Ureter (tissue), 1 donor: ENCODE measurements at places on chromosomes 13 and 19.
A peak's percentile ranks its signal among the peaks of the same experiment; 100 is the strongest.

- no peak for DNase-seq
Observed at GRCh38 chr13:51659276-51660127, 75.2 kb downstream of the WDFY2 start.

- DNase-seq, result no peak
Observed at GRCh38 chr19:28864024-28864503, 348.9 kb downstream of the UQCRFS1 start.

DNA sequence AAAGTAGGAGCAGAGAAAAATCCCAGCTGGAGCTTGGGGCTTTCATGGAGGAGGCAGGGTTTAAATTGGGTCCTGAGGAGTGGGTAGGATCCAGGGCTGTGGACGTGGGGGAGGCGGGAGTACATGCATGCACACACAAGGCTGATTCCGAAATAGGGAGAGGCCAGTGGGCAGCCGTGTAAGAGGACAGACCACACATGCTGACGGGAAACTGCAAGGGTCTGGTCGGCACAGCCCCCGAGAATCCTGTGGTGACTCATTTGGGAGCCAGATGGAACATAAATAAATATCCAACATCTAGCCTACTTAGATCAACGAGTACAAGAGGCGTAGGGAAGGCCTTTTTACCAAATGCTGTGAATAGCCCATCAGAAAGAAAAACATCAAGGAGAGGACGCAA, 216.3 kb upstream of the ZNF507 start:
- no peak for DNase-seq

- DNase-seq, result no peak
Observed at GRCh38 chr19:12574036-12574435, 22.8 kb upstream of the ZNF564 start.

DNA sequence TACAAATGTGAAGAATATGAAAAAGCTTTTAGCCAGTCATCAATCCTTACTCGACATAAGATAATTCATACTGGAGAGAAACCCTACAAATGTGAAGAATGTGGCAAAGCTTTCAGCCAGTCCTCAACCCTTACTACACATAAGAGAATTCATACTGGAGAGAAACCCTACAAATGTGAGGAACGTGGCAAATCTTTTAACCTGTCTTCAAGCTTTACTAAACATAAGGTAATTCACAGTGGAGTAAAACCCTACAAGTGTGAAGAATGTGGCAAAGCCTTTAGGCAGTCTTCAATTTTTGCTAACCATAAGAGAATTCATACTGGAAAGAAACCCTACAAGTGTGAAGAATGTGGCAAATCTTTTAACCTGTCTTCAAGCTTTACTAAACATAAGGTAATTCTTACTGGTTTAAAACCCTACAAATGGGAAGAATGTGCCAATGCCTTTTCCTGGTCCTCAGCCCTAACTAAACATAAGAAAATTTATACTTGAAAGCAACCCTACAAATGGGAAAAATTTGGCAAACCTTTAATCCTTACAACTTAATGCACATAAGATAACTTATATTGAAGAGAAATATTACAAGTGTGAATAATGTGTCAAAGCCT, 74.1 kb upstream of the ZNF681 start:
- DNase-seq, result no peak

DNA sequence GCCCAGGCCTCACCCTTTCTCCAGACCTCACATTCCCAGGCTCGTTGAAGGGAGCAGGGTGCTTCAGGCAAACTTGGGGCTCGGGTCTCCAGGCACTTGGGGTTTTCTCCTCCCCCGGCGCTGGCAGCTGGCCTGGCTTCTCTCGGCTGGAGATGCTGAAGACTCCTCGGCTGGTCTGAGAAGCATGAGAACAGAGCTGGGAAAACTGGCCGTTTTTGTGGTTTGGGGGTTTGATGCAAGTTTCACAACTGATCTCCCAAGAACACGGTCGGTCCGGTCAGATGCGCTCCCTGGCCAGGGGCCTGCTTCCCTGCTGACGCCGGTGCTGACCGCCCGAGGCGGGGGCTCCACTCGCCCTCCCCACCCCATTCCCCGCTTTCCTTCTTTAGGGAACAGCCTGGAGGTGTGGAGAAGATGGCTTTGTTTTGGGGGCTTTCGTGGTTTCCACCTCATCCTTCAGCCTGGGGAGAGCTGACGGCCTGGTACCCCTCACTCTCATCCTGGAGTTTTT, 35.3 kb downstream of the CEBPA start:
- DNase-seq, result no peak

GRCh38 chr19:18264137-18264854, 10.0 kb downstream of the IQCN start:
- DNase-seq, result no peak

GRCh38 chr13:100339411-100339940, 249.1 kb downstream of the GGACT start:
- no peak for DNase-seq

DNA sequence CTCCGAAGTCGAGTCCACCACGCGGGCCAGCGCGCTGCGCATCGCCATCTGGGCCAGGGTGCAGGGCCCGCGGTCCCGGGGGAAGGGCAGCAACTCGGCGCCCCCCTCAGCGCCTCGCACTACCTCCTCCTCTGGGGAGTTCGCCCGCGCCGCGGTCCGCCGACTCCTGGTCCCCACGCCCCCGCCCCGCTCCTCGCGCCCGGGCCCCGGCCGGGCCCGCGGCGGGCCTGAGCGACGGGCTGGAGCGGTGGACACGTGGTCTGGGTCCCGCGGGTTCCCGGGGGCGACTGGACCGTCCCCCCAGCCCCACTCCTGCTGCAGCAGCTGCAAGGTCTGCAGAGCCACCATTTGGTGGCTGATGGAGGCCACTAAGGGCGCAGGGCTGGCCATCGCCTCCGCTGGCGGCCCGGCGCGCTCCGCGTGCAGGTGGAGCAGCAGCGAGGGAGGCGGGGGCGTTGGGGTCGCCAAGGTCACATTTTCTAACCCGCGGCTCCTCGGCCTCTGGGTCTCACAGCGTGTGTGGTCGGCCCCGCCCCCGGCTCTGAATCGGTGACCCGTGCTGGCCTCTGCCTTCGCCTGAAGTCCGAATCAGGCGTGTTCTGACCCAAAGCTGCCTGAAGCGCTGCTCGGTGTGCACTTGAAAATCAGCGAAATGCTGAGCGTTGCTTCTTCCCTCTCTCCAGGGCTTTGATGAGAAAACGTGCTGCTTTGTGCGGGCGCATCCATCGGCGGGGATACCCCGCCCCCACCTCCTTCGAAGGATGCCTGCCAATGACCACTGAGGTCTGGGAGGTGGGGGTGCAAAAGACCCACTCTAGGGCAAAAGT, at the start of gene DLEU7:
Gene DLEU7 (minus strand): TSS at position 436 of the 827 bp plus-strand sequence. CDS start 46 bp downstream, at position 390.
- no peak for DNase-seq

GRCh38 chr19:10305139-10305806, 4.3 kb downstream of the ZGLP1 start:
- DNase-seq, result no peak

GRCh38 chr19:10567656-10568055, 1.1 kb downstream of the CDKN2D start:
- no peak for DNase-seq

- DNase-seq, result no peak
Observed at GRCh38 chr13:46347277-46347676, 39.8 kb downstream of the RUBCNL start.

GRCh38 chr19:10086591-10087192, 575 bp downstream of the SHFL start:
- DNase-seq, result no peak

DNA sequence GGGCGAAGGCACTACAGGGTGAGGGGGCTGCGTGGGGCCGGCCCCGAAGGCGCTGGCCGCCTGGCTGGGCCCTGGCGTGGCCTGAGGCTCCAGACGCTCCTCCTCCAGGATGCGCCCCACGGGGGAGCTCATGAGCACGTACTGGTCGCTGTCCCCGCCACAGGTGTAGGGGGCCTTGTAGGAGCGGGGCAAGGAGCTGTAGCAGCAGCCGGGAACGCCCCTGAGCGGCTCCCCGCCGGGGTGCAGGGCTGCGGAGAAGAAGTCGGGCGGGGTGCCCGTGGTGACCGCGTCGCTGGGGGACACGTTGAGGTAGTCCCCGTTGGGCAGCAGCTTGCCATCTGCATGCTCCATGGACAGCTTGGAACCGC, 3.0 kb downstream of the IRS2 start:
- no peak for DNase-seq

DNA sequence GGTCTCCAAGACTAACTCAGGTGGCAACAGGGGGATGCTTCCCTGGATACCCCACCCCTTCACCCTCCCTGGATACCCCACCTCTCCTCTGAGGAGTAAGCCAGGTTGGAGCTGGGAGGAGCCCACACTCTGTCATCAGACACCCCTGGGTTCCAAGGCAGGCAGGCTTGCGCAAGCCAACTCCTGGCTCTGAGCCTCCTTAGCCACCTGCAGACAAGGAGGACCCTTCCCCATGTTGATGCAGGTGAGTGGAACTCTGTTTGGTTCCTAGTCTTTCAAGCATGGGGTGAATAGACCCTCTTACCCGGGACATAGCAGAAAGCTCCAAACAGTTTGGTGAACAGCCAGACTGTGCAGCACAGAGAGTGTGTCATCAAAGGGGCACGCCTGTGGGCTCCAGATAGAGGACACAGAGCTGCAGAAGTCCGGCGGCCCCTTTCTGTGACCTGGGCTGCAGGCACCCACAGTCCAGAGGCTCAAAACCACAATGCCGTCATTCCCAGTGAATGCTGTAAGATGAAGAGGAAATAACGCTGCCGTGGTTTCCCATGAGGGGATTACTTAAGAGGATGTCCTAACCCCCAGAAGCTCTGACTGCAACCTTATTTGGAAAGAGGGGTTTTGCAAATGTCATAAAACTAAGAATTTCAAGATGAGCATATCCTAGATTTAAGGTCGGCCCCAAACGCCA, 12.1 kb upstream of the HAS1 start:
- DNase-seq, result peak; percentile 46

DNA sequence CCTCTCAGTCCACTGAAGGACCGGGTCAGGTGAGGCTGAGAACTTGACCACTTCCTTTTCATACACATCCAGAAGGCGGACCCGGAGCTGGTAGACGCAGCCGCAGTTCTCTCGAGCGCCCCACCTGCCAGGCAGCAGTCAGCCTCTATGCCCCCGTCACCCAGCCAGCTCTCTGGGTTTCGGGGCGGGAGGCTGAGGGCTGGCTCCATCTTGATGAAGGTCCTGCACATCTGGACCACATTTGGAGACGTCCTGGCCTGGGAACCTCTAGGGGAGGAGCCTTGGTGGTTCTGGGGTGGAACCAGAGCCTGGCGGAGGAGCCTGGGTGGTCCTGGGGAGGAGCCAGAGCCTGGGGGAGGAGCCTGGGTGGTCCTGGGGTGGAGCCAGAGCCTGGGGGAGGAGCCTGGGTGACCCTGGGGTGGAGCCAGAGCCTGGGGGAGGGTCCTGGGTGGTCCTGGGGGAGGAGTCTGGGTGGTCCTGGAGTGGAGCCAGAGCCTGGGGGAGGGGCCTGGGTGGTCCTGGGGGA, 14.3 kb downstream of the MRPS12 start:
- DNase-seq, result no peak

DNA sequence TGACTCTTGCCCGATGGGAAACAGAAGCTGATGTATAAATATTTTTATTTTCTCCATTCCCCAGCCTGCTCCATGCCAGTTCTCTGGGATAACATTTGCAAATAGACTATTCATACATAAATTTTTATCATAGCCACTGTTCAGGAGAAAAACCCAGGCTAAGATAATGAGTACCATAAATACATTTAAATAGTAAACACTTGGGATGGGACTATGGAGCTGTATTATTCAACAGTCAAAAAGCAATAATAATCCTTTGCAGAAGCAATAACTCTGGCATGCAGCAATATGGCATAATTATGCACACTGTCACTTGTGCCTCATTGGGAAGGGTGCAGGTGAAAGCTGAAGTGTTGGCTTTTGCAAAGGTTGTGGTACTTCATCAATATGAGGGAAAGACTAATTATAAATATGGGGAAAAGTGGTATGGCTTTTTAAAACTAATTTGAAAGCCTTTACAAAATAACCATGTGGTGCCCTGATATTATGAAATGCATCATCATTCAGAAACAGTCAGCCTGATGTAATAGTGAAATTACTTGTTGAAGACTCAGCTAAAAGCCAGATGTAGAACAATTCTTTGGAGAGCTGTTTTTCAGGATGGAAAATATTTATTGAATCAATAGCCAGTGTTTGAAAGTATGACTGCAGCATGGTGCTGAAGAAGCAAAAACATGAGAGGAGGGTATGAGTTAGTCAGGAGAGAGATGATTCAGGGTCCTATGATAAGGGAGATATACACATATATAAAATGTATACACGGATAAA, 2476.7 kb downstream of the PCDH9 start:
- DNase-seq, result no peak

DNA sequence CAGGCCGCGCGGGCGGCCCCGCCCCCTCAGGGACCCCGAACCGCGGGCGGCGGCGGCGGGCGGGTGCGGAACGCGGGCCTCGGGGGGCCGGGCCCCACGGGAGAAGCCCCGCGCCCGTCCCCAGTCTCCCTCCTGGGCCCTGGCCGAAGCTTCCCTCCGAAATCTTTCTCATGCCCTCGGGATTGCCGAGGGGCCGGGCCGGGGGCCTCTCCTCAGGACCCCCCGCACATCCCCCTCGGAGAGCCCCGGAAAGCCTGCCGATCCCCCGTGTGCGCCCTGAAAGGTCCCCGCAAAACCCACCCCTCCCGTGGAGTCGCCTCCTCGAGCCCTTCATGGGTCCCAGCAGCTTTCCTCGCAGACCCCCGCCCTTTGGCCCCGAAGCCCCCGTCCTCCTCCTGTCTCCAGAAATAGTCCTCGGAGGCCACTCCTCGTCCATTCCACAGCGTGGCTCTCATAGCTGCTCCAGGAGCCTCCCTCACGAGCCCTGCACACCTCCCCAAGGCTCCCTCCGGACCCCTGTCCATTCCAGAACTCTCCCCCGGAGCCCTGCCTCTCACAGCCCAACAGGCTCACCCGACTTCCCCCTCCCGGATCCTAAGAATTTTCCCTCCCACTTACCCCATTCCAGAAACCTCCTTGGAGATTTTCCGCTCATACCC, 555 bp downstream of the SAMD4B start:
- DNase-seq, result no peak

DNA sequence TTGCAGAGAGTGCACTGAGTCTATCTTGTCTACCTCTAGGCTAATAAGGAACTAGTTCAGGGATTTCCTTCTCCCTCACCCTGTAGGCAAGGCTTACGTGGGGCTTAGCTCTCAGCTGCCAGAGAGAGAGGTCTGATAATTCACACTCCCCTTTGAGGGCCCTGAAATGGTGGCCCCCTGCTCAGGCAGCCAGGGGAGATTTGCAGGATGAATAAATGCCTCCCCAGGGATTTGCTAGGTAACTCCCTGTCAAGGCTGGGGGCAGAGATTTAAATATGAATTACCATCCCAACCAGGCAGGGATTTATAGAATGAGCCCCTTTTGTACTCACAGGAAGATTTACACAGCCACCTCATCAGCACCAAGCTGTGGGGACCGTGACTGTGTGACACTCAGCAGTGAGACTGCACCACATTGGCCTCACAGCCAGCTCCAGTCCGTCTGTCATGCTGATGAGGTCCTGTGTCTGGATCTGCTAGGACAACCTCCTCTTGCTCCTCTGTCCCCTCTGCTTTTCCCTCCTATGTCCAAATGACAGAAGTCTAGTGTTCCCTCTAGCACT, 73.4 kb downstream of the CBY2 start:
- no peak for DNase-seq

- DNase-seq, result no peak
Observed at GRCh38 chr19:29413435-29413834, 112.4 kb upstream of the VSTM2B start.
